ENCODE measurements at places on chromosomes 13 and 19.
A peak's percentile ranks its signal among the peaks of the same experiment; 100 is the strongest.

DNA sequence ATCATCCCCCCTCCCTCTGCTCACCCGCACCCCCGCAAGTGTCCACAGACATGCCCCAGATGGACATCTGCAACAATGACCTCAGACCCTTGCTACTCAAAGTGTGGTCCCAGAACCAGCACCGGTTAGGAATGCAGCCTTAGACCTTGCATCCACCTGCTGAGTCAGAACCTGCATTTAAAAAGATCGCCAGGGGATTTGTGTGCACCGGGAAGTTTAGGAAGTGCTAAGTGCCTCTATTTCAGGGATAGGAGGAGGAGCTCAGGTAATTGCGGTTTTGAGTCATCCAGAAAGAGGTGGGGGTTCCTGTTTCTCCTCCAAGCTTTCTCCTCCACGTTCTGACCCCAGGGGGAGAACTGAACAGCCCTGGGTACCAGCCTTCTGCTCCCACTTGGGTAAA lies 46.2 kb downstream of the CACNA1A start:
- DNase-seq = peak; percentile 15

- no peak for DNase-seq
These were observed 1163.9 kb downstream of the DIAPH3 start for GRCh38 chr13:58999851-59000250.

- peak; percentile 41 for DNase-seq
These were observed 55.0 kb upstream of the EEF1AKMT1 start for GRCh38 chr13:20828539-20829364.

DNA sequence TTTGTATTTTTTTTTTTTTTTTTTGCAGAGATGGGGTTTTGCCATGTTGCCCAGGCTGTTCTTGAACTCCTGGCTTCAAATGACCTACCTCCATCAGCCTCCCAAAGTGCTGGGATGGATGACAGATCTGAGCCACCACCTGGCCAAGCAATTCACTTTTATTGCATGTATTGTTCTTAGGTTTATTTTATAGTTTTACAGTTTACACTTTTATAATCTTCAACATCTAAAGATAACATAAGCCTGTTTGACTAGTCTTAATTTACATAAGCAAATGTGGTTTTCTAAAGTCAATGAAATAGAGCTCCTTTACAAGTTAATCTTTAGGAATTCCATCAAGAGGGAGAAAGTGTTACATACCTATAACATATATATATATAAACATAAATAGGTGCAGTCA lies 9.5 kb upstream of the MPV17L2 start:
- DNase-seq = no peak

DNA sequence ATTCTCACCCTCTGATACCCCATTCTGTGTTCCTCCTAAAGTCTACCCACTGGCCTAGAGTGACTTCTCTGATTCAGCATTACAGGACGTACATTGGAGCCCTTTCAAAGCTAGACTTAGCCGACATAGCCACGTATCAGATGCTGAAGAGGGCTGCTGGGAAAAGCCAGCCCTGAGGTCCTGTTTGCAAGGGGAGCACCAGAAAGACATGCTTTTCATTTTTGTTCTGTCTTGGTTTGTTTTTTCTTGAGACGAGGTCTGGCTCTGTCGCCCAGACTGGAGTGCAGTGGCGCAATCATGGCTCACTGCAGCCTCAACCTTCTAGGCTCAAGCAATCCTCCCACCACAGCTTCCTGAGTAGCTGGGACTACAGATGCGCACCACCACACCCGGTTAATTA lies 6.3 kb upstream of the ZSWIM4 start:
- DNase-seq = peak; percentile 24
